Chondrocyte (in vitro differentiated cells): ENCODE measurements at places on chromosomes 11 and 22. TPM values are rescaled to one million over a fixed set of nuclear protein-coding genes. Genes with fewer than 3 reads are reported as not detected.

GRCh38 chr22:29194184-29194583, 11.5 kb upstream of the EMID1 start:
- H3K27ac ChIP-seq, result no peak overlapping the region
- no peak for DNase-seq
- H3K36me3 ChIP-seq, result no peaks in the 10 kb centered on the region
- H3K4me3 ChIP-seq, result no peak overlapping the region
- H3K27me3 ChIP-seq, result no peaks in the 10 kb centered on the region

DNA sequence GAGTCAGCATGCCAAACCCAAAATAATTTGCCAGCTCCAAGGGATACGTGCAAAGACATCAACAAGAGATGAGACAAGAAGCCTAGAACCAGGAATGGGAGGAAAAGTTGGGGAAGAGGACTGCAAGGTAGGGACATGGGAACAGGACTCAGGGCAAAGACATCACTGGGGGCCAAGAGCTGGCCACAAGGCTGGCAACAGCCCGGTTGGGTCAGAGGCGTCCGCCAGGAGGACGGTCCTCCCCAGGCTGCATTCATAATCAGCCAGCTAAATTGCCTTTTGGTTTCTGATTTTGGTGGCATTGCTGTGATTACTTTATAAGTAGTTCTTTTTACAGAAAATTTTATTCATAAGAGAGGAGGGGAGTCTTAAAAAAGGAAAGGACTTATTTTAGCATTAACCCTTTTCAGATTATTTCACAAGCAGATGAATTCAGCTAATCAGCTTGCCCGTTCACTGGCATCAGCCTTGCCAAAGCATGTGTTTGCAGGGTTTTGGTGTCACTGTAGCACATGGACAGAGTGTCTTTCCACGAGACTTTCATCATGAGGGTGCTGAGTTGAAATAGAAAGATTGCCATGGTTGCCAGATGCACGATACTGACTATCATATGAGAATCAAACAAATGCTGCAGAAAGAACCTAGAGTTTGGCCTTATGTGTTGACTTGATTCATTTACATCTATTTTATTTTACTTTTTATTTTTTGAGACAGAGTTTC, 23.2 kb upstream of the NAV2 start:
- H3K36me3 ChIP-seq, result no peaks in the 10 kb centered on the region
- no peak overlapping the region for H3K27ac ChIP-seq
- H3K27me3 ChIP-seq, result peaks cover 2% of the 10 kb centered on the region

DNA sequence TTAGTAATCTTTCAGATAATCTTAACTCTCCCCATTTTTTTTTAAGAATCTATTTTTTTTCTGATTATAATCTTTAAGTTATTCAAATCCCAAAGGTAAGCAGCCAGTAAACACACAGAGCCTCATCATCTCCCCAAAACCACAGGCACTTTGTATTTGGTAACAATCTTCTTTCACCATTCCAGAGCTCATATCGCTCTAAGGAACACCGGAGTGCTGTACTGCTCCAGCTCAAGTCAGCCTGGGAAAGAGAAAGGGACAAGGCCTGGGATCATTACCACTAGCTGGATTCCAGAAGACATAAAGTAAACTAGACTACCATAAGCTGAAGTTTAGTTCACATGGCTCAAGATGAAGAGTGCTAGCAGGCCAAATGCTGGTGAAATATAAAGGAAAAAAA, 73.0 kb upstream of the APOA1 start:
- peaks cover 1% of the 10 kb centered on the region for H3K36me3 ChIP-seq
- no peak overlapping the region for H3K4me3 ChIP-seq
- no peaks in the 10 kb centered on the region for H3K27me3 ChIP-seq
- H3K4me1 ChIP-seq, result no peaks in the 10 kb centered on the region
- no peak overlapping the region for H3K27ac ChIP-seq
- no peak for DNase-seq

CALCA gene
- not detected in 3 replicates for total RNA-seq

RTN4RL2 gene
- 0.31 to 0.57 TPM in 2 of 3 replicates, not detected in the other for total RNA-seq

LMNTD2 gene
- 3.8 to 6.1 TPM (median 5.5 TPM) in 3 replicates for total RNA-seq

NCAM1 gene
- total RNA-seq, result 3.4 to 6.0 TPM (median 3.9 TPM) in 3 replicates

DNA sequence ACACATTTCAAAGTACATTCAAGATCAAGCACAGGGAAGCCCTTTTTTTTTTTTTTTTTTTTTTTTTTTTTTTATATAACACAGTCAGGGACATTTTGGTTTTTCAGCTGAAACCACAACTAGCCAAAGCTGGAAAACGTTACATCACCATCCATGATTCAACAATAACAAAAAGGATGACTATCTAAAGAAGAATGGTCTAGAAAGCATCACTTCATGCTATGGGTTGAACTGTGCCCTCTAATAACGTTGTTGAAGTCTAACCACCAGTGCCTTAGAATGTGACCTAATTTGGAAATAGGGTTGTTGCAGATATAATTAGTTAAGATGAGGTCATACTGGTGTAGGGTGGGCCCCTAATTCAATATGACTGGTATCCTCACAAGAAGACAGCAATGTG, 46.6 kb downstream of the MTMR2 start:
- no peak overlapping the region for H3K4me3 ChIP-seq
- DNase-seq, result no peak
- H3K4me1 ChIP-seq, result peaks cover 31% of the 10 kb centered on the region
- H3K27ac ChIP-seq, result peak overlapping the region; percentile 91

DNA sequence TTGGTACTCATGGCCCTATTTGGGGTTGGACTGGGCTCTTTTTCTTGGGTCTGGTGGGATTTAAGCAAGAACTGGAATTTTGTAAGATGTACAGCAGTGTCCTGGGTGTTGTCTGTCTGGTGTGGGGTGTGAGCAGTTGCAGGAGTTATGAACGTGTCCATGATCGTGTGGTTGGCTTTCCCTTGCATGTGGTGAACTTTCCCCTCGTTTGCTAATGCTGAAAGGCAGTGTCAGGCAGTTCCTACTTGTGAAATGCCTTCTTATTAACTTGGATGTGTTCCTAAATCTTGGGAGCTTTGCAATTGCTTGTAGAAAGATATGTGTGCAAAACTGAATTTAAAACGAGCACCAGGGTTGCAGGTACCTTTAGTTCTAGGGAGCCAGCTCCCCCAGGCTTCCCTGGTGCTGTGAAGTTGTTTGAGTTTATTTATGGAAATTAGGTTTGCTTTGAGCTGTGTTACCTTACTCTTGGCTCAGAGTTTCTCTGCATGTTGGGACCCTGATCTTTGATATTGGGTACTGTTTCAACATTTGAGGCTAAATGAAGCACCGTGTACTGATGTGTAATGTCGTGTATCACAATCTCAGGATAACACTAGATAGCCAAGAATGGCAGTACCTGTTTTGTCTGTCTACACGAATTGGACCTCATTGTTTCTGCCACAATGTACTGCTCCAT, 35.8 kb upstream of the HSD17B12 start:
- peaks cover 9% of the 10 kb centered on the region for H3K27me3 ChIP-seq
- peaks cover 21% of the 10 kb centered on the region for H3K4me1 ChIP-seq

DNA sequence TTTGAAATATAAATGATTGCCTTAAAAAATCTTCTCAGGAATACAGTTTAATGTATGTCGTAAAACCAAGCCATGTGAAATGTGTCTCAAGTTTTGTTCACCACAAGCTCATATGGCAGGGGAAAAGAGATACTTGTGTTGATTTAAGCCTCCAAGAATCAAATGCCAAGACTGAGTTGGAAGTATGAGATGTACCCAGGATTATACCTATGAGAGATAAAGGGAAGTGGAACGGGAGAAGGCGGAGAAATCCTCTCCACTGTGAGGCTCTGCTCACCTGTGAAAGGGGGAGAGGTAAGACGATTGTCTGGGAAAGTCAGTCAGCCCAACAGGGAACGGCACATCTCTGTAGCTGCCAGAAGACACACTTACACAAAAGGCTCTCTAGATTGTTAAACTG, 124.8 kb downstream of the TRPC6 start:
- no peak overlapping the region for H3K4me3 ChIP-seq
- peaks cover 5% of the 10 kb centered on the region for H3K27me3 ChIP-seq
- no peaks in the 10 kb centered on the region for H3K36me3 ChIP-seq
- H3K4me1 ChIP-seq, result no peaks in the 10 kb centered on the region

SLC5A1 gene
- total RNA-seq, result 0.23 TPM in 1 of 3 replicates, not detected in the others

DNA sequence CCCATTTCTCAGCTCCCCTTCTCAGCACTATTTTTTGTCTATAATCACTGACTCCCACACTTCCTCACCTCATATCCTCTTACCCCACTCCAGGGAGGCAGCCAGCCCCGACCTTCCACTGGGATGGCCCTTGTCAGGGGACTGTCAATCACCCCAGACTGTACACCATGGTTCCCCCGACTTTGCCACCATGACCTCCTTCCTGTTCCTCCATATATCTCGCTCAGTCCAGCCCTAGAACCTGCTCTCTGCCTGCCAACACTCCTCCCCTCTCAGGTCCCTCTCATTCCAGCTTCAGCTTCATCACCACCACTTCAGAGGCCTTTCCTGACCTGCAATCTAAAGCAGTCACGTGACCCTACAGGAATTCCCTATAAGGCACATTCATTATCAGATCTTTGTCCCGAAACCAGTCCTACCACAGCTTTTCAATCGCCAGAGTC, 16.5 kb downstream of the PRPF19 start:
- H3K36me3 ChIP-seq, result peaks cover 10% of the 10 kb centered on the region
- H3K4me3 ChIP-seq, result no peak overlapping the region
- no peaks in the 10 kb centered on the region for H3K4me1 ChIP-seq
- DNase-seq, result no peak
- H3K27ac ChIP-seq, result no peak overlapping the region

VSIG2 gene
- total RNA-seq, result not detected in 3 replicates

DNA sequence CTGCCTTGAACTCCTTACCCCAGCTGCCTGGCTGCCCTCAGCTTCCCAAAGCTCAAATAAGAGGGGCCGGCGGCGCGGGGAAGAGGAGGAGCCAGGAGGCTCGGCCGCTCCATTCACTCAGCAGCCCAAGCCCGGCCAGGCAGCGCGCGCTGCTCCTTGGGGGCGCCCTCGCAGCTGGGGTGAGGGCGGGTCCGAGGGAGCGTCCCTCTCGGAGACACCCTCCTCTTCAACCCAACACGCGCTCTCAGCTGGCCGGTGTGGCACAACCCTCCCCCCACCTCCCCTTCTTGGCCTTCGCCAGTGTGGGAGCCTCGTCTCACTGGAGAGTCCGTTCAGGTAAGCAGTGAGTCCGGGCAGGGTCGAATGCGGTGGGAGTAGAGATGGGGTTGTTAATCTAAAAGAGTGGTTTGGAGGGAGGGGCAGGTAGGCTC, at the start of gene WT1:
Gene WT1, minus strand, starts transcription at position 29 of the 431 bp plus-strand sequence.
- H3K27me3 ChIP-seq, result peaks cover 82% of the 10 kb centered on the region
- DNase-seq, result no peak
- peaks cover 13% of the 10 kb centered on the region for H3K4me1 ChIP-seq
- peak within 1 kb of the TSS; percentile 44 for H3K4me3 ChIP-seq

DNA sequence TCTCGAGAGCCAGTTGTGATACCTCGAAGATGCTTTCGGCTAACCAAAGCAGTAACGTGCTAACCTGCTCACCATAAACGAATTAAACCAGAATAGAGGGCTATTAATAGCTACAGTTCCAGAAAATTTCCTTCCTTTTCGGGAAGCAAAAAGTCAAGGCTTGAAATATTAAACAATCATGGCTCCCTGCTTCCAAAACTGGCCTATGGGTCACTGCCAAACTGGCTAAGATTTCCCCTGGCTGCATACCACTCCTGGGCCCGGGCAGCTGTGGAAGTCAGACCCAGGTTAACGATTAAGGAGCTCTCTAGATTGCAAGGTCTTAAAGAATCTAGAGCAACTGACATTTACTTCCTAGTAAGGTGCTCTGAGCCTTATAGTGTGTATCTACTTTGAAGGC, 1.7 kb downstream of the AMOTL1 start:
- H3K4me3 ChIP-seq, result peak overlapping the region; percentile 91
- H3K27me3 ChIP-seq, result no peaks in the 10 kb centered on the region
- H3K36me3 ChIP-seq, result no peaks in the 10 kb centered on the region

GRCh38 chr11:100981196-100981824, 148.3 kb downstream of the PGR start:
- H3K27ac ChIP-seq, result no peak overlapping the region
- H3K36me3 ChIP-seq, result peaks cover 16% of the 10 kb centered on the region
- H3K27me3 ChIP-seq, result no peaks in the 10 kb centered on the region

RIBC2 gene
- 0.41 to 1.1 TPM in 2 of 3 replicates, not detected in the other for total RNA-seq
